ENCODE measurements at places on chromosomes 11 and 22. TPM values are rescaled to one million over a fixed set of nuclear protein-coding genes. Genes with fewer than 3 reads are reported as not detected.

Gene SLC5A12
- not detected for total RNA-seq

Gene GAB4
- not detected for total RNA-seq

Gene DNAJB13
- total RNA-seq: not detected

Gene MRGPRE
- 0.41 TPM for total RNA-seq

Gene SLC22A12
- not detected for total RNA-seq

Gene DNAJC24
- total RNA-seq: 18.3 TPM

Gene AMPD3
- total RNA-seq: 7.6 TPM

Gene FAM168A
- total RNA-seq: 28.8 TPM

Gene MIAT
- 1.1 TPM for total RNA-seq

Gene ATXN10
- 185 TPM for total RNA-seq

Gene THOC5
- 30.3 TPM for total RNA-seq

Gene HPX
- 0.31 TPM for total RNA-seq

Gene CASP5
- total RNA-seq: not detected

Gene OR8D1
- total RNA-seq: 0.10 TPM

Gene ADM2
- 0.92 TPM for total RNA-seq

Gene LRRC4C
- total RNA-seq: 4.7 TPM

Gene DDT
- total RNA-seq: 72.2 TPM

Gene SHANK3
- total RNA-seq: 10.1 TPM

Gene CCDC89
- total RNA-seq: 3.7 TPM

Gene DNHD1
- total RNA-seq: 7.0 TPM

Gene OR5AK2
- total RNA-seq: not detected

Gene CD3D
- total RNA-seq: not detected

Gene CKAP5
- total RNA-seq: 65.5 TPM

Gene ZC3H12C
- 17.6 TPM for total RNA-seq

Gene PNPLA5
- not detected for total RNA-seq

Gene CRYBB2
- 0.82 TPM for total RNA-seq

Gene POTEH
- total RNA-seq: not detected

Gene C1QTNF5
- 24.8 TPM for total RNA-seq

Gene HORMAD2
- not detected for total RNA-seq

Gene TPH1
- total RNA-seq: 0.21 TPM

Gene PVALB
- 12.5 TPM for total RNA-seq

Gene ADAMTS8
- total RNA-seq: 23.6 TPM

Measured in tongue (tissue), 3 donors.